ENCODE measurements at places on chromosomes 5 and 9.

GRCh38 chr9:136403538-136403914, 3.6 kb upstream of the SNAPC4 start:
- DNase-seq = peak; percentile 32

DNA sequence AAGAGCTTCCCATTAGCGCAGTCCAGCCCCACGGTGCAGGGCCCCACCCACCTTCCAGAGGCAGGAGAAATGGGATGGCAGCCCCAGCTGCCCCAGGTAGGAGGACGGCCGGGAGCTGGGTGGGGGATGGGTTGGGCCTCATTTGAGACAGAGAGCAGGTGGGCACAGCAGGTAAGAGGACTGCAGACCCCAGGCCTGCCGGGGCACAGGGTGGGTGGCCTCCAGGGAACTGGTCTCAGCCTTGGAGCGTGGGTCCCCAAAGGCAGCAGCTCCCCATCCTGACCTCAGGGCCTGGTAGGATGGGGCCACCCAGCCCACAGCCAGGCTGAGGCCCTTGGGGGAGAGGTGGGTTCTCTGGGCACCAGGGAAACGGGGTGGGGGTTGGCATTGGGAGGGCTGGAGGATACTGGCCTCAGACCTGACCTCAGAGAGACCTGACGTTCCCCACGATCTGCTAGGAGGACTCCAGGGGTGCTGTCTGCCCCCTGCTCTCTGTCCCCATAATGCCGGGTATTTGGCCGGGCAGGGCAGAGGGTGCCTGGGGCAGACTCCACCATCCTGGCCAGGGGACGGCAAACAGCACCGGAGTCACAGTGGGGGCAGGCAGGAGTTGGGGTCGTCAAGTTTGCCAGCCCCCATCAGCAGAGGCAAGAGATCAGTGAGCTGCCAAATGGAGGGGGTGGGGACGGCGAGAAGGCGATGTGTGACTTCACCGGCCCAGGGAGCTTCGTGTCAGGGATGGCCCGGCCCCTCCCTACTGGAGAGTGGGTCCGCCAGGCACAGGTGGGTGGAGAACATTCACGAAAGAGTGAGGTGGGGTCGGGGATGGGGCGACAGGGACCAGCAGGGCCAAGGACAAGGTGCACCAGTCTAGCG, 6.8 kb upstream of the QRFP start:
- DNase-seq = no peak

DNA sequence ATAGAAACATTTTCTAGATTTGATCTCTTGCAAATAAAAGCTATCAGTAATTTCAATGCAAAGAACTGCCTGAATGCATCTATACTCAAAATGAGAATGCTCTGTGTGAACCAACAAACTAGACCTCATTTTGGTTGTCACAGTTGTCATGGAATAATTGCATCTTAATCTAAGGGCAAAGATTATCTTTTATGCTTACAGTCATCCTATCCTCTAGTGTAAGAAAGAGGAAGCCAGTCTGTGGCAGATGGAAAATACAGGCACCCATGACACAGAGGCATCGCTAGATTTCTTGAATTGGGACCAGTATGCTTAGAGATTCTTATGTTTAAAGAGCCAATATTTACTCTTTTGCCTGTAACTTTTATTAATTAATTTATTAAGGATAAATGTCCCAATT, 95.0 kb downstream of the MACIR start:
- DNase-seq = no peak

DNA sequence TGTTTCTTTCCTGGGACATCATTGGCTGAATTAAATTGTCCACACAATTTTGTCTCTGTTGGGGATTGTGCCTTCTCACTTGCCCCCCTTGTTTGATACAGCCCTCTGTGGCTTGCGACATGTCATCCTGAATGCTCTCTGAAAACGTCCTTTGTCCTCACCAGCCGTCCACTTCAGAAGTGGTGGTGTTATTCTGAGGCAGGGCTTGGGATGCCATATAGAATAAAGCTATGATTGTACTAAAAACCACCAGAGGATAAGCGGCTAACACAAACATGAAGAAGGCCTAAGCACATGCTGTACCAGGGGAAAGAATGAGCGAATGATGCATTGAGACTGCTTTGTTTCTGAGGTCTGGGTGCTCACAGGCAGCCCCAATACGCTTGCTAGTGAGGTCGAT, 3.5 kb upstream of the SNX30 start:
- no peak for DNase-seq

GRCh38 chr5:36696059-36696673, 89.8 kb downstream of the SLC1A3 start:
- peak; percentile 57 for DNase-seq

DNA sequence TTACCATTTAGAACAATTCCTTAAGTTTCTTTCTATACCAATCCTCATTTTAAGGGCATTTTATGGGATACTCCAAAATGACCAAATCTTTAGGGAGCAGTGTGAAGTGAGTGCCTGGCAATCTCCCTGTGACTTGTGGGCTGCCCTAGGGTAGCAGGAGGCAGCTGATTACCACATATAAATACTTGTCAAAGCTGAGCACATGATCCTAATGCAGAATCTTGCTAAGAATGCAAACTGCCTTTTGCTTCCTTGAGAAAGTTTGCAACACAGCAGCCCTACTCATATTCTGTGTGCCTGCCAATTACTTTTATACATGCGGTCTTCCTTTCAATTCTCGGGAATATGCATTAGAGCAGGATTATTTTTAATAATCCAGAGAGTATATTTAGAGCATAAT, 18.2 kb upstream of the NREP start:
- no peak for DNase-seq

DNA sequence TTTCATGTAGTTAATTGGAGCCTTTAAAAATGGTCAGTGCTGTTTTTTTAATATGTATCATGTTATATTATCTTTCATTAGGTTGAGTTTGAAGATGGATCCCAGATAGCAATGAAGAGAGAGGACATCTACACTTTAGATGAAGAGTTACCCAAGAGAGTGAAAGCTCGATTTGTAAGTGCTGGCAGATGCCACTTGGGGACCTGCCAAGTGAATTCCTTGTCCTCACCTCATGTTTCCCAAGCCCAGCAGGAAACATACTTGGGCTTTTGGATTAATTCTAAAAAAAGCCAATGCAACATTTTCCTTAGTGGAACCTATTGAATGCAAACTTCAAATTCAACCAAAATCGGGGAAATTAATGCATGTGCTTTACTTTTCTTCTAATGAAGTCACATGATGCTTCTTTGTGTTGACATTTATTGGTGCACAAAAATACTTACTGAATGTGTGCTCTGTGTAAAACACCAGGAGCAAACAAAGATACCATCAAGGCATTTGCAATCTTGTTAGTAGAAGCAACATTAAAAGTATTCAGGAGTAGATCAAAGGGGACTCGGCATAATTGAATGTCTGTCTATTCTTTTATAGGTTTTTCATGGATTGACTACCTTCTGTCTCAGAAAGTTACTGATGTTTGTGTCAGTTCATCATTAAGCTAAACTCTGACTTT, 412.1 kb downstream of the KDM4C start:
- no peak for DNase-seq

- no peak for DNase-seq
Measured at GRCh38 chr5:160453751-160454150, 32.1 kb downstream of the PTTG1 start.

DNA sequence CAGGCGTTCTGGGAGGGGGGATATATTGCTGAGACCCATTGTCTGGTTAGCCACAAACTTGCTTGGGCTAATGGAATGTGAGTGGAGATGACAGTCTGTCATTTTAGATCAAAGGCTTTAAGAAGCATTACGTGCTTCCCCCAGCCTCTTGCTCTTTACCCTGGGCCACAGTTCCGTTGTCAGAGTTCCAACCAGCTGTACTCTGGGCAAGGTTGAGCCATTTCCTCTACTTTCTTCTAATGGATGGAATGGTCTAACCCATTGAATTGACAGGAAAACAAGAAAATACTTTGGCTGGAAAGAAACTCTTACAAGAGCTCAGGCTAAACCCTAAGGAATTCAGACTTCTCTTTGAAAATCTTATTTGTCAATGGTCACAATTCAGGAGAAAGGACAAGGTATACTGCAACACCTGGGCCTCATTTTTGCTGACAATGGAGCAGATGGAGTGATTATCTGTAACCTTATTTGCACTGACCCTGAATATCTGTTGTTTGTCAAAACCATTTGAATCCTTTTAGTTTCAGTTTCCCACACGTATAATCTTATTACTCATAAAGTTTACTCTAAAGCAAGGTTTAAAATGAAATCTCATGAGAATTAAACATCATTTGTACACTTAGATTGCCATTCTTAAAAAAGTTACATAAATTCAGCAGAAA, 231.4 kb downstream of the PDE4D start:
- no peak for DNase-seq

GRCh38 chr9:93894691-93895079, 60.5 kb downstream of the BARX1 start:
- no peak for DNase-seq

DNA sequence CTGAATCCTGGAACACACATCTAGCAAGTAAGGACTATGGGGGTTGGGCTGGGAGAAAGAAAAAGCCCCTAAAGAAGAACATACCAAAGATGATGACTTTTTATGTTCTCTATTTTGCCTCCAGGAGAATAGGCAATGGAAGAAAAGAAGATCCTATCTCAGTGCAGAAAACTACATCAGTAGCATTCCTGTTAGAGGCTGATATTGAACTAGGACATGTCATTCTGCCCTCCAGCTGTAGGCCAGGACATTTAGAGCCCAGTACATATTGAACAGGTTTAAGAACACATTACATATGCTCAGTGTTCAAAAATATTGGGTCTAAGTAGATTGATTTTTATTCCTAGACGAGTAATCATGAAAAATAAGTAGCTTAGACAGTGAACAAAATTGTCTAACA, 24.7 kb downstream of the PRLR start:
- no peak for DNase-seq

DNA sequence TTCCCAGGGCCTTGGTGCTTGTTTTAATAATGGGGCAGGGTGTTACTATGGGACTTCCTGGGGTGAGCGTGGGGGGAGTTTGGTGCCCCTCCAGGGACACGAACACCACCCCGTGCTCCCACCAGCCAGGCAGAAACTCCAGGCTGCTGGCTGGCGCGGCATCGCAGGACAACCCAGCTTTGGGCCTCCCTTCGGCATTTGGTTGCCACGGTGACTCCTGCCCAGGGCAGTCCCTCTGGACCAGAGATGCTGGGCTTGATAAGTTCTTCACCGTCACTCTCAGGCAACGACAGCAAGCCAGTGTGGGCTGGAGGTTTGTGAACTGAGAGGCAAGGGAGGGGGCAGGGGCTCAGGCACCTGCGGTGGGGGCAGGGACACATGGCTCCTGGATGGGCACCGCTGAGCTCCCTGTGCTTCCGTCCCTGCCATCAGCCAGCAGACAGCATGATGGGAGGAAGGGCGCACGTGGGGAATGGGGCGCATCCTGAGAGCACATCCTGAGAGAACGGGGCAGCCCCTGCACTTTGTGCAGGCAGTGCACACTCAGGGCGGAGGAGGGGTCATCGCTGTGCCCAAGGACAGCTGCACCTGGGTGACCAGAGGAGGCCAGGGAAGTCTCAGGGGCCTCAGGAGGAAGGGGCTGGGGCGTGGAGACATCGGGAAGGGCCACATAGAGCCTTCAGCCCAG, 116.4 kb downstream of the RXRA start:
- no peak for DNase-seq

- DNase-seq = no peak
Measured at GRCh38 chr5:82849885-82850284, 227.3 kb downstream of the TMEM167A start.

- DNase-seq = no peak
Measured at GRCh38 chr9:30744871-30745270, 1639.6 kb upstream of the ACO1 start.

- DNase-seq = no peak
Measured at GRCh38 chr5:83993803-83994202, 273.1 kb upstream of the HAPLN1 start.
